ENCODE measurements at places on chromosomes 4 and X. TPM values are rescaled to one million over a fixed set of nuclear protein-coding genes. Genes with fewer than 3 reads are reported as not detected.

SLITRK2 gene
- not detected for total RNA-seq

ARHGAP4 gene
- 67.4 TPM for total RNA-seq

ETNPPL gene
- not detected for total RNA-seq

DNA sequence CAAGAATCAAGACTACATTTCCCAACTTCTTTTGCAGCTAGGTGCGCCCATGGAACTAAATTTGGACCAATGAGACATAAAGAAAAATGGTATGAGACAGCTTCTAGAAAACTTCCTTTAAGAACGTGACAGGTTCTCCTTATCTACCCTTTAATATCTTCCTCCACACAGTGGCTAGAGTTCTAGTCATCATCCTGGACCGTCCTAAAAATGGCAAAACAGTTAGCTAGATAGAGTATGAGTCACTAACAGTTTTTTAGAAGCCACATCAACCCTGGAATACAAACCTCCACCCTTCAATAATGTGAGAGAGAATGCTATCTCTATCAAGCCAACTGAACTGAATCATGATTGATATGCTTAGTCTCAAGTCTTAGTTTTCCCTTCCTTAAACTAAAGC lies 267.9 kb upstream of the SLC7A11 start:
- DNase-seq, result no peak
- no peaks in the 10 kb centered on the region for H3K4me1 ChIP-seq
- H3K4me3 ChIP-seq, result no peak overlapping the region
- H3K27ac ChIP-seq, result no peak overlapping the region
- H3K27me3 ChIP-seq, result no peaks in the 10 kb centered on the region

GRCh38 chr4:52015366-52015765 lies 4.8 kb downstream of the LRRC66 start:
- H3K4me1 ChIP-seq, result peaks cover 3% of the 10 kb centered on the region
- H3K36me3 ChIP-seq, result no peaks in the 10 kb centered on the region
- H3K27me3 ChIP-seq, result no peaks in the 10 kb centered on the region
- H3K27ac ChIP-seq, result no peak overlapping the region

GRCh38 chr4:71595576-71596108 lies 188.2 kb downstream of the GC start:
- no peaks in the 10 kb centered on the region for H3K36me3 ChIP-seq
- H3K27me3 ChIP-seq, result no peaks in the 10 kb centered on the region
- no peak for DNase-seq
- H3K4me3 ChIP-seq, result no peak overlapping the region

- H3K27me3 ChIP-seq, result no peaks in the 10 kb centered on the region
- no peaks in the 10 kb centered on the region for H3K4me1 ChIP-seq
- no peak overlapping the region for H3K4me3 ChIP-seq
Measured at GRCh38 chrX:47166126-47166525, 21.1 kb downstream of the RBM10 start.

GRCh38 chr4:147582386-147583060 lies 34.7 kb upstream of the TMEM184C start:
- no peak overlapping the region for H3K4me3 ChIP-seq
- peaks cover 12% of the 10 kb centered on the region for H3K4me1 ChIP-seq
- no peaks in the 10 kb centered on the region for H3K27me3 ChIP-seq
- H3K27ac ChIP-seq, result no peak overlapping the region

DNA sequence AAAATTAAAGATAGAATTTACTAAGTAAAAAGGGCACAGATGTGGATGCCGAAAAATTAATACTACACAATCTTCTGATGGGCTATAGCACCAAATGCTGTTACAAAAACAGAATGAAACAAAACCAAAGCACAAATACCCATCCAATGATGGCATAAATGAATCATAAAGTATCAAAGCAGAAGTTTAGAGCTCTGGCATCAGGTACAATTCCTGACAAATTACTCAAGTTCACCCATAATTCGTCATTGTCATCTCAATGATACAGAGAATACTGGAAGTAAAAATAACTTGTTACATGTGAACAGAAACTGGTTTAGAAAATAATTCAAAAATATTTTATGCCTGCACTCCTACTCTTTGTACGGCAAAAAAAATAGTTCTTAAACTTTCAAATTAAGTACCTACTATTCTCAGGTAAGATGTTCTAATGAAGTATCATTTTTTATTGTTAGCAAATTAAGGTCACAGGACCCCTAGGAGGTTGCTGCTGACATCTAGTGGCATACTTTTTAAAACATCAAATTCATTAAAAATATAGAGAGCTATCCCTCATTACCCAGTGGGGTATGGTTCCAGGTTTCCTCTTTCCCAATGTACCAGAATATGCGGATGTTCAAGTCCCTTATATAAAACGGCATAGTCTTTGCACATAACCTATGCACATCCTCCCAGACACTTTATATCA lies 126.1 kb downstream of the INPP4B start:
- peaks cover 21% of the 10 kb centered on the region for H3K4me1 ChIP-seq
- no peak overlapping the region for H3K4me3 ChIP-seq
- DNase-seq, result peak; percentile 68
- H3K27ac ChIP-seq, result peak overlapping the region; percentile 65

GRCh38 chr4:6441758-6442157 lies 30.7 kb downstream of the PPP2R2C start:
- no peaks in the 10 kb centered on the region for H3K4me1 ChIP-seq
- no peak for DNase-seq
- no peaks in the 10 kb centered on the region for H3K36me3 ChIP-seq
- no peak overlapping the region for H3K27ac ChIP-seq
- H3K27me3 ChIP-seq, result no peaks in the 10 kb centered on the region
- no peak overlapping the region for H3K4me3 ChIP-seq

GRCh38 chr4:78784236-78784865 lies 8.2 kb downstream of the BMP2K start:
- no peaks in the 10 kb centered on the region for H3K36me3 ChIP-seq
- H3K4me3 ChIP-seq, result no peak overlapping the region
- DNase-seq, result no peak

DNA sequence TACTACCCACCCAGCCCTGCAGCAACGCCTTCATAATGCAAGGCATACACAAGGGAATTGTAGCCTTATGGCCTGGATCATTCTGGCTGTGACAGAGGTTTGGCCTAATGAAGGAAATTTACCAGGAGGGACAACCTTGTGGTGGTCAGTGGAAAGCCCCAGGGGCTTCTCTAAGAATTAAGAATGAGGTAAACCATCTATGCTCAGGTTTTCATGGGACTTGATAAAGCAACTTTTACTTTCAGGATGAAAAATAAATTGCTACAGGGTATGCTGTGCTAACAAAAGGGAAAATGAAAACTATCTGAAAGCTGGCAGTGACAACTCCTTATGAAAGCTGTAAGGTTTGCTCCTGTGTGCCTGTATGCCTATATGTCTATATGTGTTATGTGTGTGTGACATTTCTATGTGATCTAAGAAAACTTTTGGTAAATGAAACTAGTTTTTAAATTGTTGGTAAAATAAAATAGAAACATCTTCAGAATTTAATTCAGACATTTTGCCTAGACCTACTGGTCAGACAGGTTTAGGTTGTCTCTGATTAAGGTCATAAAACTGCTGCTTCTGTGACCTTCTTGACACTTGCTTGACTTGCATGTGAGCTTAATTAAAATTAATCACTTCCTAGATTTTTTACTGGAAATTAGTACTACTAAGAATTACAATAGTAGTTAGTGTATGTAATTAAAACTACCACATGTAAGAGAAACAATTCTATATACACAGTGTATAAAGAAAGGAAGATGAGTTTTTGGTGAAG lies 19.9 kb upstream of the TXK start:
- peaks cover 9% of the 10 kb centered on the region for H3K36me3 ChIP-seq
- H3K27ac ChIP-seq, result no peak overlapping the region
- no peak for DNase-seq
- H3K4me1 ChIP-seq, result no peaks in the 10 kb centered on the region

DNA sequence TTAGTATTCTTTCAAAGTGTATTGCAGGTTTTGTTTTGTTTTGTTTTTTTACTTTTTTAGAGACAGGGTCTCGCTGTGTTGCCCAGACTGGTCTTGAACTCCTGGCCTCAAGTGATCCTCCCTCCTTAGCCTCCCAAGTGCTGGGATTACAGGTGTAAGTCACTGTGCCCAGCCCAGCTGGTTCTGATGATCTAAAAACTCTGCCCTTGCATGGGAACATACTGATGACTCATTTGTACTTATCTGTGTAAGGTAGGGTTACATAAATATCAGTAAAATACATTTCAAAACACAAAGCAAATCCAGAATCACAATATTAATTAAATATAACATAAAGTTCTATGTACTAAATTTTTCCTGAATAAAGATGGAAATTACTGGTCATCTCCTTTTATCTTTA lies 7.4 kb upstream of the SLC9B1 start:
- DNase-seq, result no peak
- no peak overlapping the region for H3K4me3 ChIP-seq
- H3K36me3 ChIP-seq, result no peaks in the 10 kb centered on the region
- no peaks in the 10 kb centered on the region for H3K27me3 ChIP-seq

DNA sequence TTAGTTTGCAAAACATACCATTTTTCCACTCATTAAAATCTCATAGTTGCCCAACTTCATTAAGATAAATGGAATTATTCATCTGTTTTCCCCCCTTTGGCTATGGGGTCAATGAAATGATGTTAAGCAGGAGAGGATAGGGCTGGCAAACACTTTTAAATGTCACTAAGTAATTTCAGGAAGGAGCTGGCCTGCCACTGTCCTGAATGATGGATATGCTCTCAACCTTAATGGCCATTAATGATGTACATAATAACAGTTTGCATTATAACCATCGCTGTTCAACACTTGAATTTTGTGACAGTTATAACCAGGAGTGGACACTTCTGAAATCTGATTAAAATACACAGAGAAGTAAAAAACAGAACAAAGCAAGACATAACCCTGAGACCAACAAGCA lies 77.2 kb downstream of the C4orf51 start:
- no peak overlapping the region for H3K27ac ChIP-seq
- no peaks in the 10 kb centered on the region for H3K4me1 ChIP-seq
- no peaks in the 10 kb centered on the region for H3K36me3 ChIP-seq
- no peaks in the 10 kb centered on the region for H3K27me3 ChIP-seq
- no peak for DNase-seq

DNA sequence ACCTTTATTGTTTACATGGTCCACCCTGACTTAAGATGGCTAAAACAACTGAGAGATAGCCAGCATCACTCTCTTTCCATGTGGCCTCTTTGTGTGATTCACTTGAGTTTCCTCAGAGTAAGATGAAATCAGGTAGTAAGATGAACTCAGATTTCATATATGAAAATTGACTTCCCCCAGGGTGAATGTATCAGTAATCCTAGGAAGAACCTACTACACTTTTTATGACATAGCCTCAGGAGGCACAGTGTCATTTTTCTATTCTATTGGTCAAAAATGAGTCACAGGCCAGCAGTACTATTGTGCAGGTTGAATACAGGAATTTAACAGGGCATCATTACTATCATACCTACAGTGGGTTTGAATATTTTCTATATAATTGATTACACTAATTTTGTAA lies 14.6 kb upstream of the SULT1E1 start:
- no peaks in the 10 kb centered on the region for H3K4me1 ChIP-seq
- H3K36me3 ChIP-seq, result no peaks in the 10 kb centered on the region
- DNase-seq, result no peak
- no peak overlapping the region for H3K4me3 ChIP-seq

DNA sequence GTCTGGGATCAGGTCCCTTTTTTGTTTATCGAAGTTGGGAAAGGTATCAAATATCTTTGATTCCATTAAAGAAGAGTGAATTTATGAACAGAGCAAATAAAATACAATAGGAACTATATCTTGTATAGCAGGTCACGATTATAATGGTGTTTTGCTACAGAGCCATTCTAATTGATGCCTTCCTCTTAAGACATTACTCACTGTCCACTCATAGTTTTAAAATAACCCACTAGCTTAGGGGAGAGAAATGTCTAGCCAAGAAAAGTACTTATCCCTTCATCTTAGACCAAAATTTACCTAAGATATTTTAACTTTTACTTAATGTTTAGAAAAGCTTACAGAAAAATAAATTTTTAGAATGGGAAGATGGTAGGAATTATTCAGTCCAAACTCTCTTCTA lies 112.0 kb upstream of the PABPC4L start:
- DNase-seq, result no peak
- no peaks in the 10 kb centered on the region for H3K36me3 ChIP-seq
- H3K4me1 ChIP-seq, result no peaks in the 10 kb centered on the region
- no peak overlapping the region for H3K4me3 ChIP-seq

- no peaks in the 10 kb centered on the region for H3K27me3 ChIP-seq
- peak overlapping the region; percentile 66 for H3K4me3 ChIP-seq
- no peaks in the 10 kb centered on the region for H3K36me3 ChIP-seq
- H3K4me1 ChIP-seq, result peaks cover 23% of the 10 kb centered on the region
- no peak for DNase-seq
- H3K27ac ChIP-seq, result peak overlapping the region; percentile 87
Measured at GRCh38 chr4:22515145-22515887, 550 bp downstream of the ADGRA3 start.

- no peak overlapping the region for H3K4me3 ChIP-seq
- no peaks in the 10 kb centered on the region for H3K36me3 ChIP-seq
- no peak overlapping the region for H3K27ac ChIP-seq
- no peaks in the 10 kb centered on the region for H3K27me3 ChIP-seq
Measured at GRCh38 chr4:42371305-42372252, 25.7 kb upstream of the SHISA3 start.

- H3K27me3 ChIP-seq, result no peaks in the 10 kb centered on the region
- no peak overlapping the region for H3K27ac ChIP-seq
- H3K36me3 ChIP-seq, result peaks cover 26% of the 10 kb centered on the region
- no peaks in the 10 kb centered on the region for H3K4me1 ChIP-seq
- DNase-seq, result no peak
Measured at GRCh38 chr4:2745981-2746806, 9.9 kb downstream of the TNIP2 start.

DNA sequence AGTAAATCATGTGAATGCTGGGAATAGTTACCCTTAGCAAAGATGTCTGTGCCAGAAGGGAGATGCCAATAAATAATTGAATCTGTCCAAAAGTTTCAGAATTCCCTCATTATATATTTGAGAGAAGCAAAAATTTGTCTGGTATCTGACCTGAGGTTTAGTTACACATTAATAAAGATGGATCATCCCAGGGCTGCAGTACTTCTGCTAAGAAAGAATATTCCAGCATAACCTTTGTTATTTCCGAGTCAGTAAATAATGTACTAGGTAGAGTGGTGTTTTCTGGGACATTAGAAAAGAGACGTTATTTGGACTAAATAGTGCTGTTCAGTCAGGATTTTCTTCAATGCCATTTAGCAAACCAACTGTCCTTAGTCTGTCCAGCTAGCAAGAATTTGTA lies 26.4 kb downstream of the ADD1 start:
- no peak for DNase-seq
- no peak overlapping the region for H3K27ac ChIP-seq
- peaks cover 8% of the 10 kb centered on the region for H3K4me1 ChIP-seq
- H3K4me3 ChIP-seq, result no peak overlapping the region
- H3K27me3 ChIP-seq, result no peaks in the 10 kb centered on the region
- no peaks in the 10 kb centered on the region for H3K36me3 ChIP-seq

- H3K4me3 ChIP-seq, result no peak overlapping the region
- DNase-seq, result no peak
- no peaks in the 10 kb centered on the region for H3K4me1 ChIP-seq
- no peaks in the 10 kb centered on the region for H3K36me3 ChIP-seq
- H3K27me3 ChIP-seq, result no peaks in the 10 kb centered on the region
- H3K27ac ChIP-seq, result no peak overlapping the region
Measured at GRCh38 chr4:137934911-137935310, 307.2 kb downstream of the SLC7A11 start.
